ENCODE measurements at places on chromosomes 11 and 22.

DNA sequence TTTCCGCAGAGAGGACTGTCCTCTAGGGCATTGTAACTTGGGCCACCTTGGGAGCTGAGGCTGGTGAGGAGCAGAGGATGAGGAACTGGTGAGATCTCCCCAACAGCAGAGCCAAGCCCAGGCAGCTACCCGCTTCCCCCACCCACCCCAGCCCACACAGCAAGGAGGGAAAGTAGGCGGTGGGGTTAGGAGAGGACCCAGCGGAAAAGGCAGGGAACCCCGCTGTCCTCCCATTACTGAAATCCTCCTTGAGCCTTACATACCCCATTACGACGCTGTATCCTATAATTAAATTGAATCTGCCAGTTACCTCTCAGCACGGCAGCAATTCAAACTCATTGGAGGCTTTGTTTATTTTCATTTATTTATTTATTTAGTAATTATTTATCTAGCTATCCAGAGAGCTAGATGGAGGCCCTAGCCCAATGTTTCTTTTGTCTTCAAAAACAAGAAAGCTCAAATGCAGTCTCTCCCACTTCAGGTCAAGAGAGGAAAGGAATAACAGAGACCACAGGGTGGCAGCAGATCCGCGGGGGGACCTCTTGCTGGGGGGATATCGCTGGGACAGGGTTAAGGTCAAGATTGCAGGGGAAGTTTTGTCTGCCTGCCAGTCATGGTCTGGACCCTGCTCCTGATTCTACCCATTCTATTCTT is 218.0 kb downstream of the ST3GAL4 start:
- DNase-seq: no peak

- no peak for DNase-seq
These were observed 17.5 kb upstream of the TMEM184B start for GRCh38 chr22:38290347-38290746.

DNA sequence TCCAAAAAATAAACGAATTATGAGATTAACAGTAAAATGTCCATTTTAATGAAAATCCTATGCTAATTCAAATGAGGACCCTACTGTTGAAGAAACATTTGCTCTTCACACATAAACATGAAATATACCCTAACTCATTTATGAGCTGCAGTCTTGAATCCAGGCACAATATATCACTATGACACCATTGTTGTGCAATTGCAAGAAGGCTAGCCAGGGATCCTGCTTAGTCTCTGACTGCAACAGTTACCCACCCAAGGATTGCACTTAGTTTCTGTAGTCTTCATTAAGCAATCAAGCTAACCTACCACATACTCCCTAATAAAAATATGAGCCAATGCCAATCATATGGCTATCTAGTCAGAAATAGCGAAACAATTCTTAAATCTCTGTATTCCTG is 981.0 kb upstream of the FAT3 start:
- DNase-seq: no peak

- DNase-seq: no peak
These were observed 23.6 kb upstream of the TMA7B start for GRCh38 chr22:39936523-39937145.

- DNase-seq: no peak
These were observed 20.9 kb upstream of the MPPED1 start for GRCh38 chr22:43390872-43391271.

GRCh38 chr22:33579448-33580093 is 340.7 kb downstream of the LARGE1 start:
- DNase-seq: peak; percentile 76

DNA sequence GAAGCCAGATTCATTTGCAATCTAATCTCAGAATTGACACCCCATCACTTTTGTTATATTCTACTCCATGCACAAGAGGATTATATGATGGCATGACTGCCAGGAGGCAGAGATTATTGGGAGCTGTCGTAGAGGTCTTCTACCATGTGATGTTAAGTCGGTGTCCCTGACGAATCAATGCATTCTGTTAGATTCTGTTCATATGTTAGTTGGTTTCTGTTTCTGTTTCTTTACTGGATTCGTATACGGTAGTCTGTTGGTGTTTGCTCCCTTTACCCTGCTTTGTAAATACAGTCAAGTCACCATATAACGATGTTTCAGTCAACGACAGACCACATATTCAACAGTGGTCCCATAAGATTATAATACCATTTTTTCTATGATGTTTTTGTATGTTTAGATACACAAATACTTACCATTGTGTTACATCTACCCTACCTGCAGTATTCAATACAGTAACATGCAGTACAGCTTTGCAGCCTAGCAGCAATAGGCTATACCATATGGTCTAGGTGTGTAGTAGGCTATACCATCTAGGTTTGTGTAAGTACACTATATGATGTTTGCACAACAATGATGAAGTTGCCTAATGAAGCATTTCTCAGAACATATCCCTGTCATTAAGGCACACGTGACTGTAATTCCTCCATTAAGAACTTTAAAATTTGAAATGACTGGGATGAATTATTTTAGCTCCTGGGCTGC is 22.8 kb upstream of the RASSF10 start:
- no peak for DNase-seq

DNA sequence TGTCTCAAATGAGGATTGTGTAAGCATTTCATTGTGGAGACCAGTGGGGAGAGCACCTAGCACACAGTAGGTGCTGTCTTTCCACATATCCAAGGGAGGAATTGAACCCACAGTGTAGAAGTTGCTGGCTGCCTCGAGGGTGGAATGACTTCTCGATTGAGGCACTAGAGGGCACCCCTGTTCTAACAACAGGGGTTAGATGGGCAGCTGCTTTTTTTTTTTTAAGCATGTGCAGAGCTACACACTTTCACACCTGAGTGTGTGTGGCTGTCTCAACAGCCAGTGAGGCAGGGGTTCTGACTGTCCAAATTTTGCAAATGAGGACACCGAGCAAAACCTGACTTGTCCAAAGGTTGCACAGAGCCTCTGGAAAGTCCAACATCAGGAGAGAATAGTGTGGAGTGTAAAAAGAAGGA is 118.2 kb upstream of the CRYBB3 start:
- DNase-seq: peak; percentile 46

DNA sequence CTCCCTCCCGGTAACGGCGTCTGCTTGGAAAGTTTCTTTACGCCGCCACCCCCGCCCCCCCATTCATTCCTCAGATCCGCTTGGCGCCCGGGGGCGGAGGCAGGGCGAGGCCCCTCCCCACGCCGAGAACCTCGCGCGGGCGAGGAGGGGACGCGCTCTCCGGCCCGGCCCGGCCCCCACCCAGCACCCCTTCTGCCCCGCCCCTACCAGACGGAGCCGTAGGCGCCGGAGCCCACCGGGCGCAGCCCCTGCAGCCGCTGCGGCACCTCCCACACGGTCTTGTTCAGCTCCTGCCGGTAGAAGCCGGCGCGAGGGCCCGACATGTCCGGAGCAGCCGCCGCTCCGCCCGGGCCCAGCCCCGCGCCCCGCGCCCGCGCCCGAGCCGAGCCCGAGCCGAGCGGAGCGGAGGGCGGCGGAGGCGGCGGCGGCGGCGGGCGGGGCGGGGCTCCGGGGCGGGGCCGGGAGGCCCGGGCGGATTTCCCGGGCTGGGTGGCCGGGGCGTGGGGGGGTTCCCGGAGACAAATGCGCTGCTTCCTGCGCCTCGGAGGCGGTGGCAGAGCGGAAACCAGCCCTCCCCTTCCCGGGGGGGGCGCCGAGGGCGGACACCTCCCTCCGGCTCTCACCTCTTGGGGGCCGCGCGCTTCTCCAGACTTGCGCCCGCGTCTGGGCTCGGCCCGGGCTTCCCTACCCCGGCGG is at the start of gene MAPK11:
Gene MAPK11 (minus strand): TSS at position 411 of the 696 bp plus-strand sequence. CDS start 88 bp downstream, at position 323.
- DNase-seq: peak; percentile 44

- no peak for DNase-seq
These were observed 528.4 kb downstream of the TBC1D22A start for GRCh38 chr22:47290706-47291430.

DNA sequence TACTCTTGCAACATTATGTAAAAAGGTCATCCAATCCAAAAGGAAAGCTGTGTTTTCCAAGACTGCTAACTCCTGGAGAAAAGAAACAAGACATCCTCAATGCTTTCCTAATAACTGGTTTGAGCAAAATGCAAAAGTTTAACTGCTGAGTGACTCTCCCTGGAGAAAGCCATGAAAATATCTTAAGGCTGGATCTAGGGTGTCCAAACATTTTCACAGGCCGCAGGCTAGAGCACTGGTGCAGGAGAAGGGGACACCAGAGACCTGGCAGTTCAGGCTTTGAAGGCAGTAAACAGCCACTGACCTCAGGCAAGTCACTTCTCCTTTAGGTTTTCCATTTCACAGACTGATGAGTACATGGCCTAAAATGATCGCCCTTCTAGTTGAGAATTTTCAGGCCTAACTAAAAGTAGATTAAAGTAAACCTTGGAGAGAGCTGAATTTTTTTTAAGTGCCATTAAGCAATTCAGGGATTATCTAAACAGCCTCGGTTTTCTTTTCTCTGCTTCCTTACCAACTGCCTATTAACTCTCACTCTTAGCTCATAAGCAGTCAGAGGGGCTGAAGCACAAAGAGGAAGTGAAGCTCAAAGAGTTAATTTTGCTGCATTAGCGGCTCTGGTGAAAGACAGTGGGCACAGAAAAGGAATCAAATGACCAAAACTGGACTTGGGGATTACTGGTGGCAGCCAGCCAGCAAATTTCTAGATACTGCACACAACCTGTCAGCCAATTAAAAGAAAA is 2.3 kb downstream of the CHKA start:
- DNase-seq: no peak

DNA sequence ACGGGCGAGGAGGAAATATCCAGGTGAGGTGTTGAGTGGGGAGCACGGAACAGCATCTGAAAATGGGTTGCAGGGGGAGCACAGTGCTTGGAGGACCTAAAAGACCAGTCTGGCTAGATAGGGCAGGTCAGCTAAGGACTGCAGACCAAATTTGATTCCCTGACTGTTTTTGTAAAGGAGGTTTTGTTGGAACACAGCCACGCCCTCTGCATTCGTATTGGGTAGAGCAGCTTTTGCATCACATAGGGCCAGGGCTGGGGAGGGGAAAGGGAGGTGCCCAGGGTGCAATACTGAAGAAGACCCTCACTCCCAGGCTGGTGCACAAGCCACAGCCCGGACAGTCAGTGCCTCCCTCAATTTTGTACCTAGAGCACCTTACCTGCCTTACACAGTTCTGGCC is 286.8 kb downstream of the KIRREL3 start:
- no peak for DNase-seq

GRCh38 chr11:65555693-65556231 is 2.4 kb downstream of the LTBP3 start:
- DNase-seq: peak; percentile 94

DNA sequence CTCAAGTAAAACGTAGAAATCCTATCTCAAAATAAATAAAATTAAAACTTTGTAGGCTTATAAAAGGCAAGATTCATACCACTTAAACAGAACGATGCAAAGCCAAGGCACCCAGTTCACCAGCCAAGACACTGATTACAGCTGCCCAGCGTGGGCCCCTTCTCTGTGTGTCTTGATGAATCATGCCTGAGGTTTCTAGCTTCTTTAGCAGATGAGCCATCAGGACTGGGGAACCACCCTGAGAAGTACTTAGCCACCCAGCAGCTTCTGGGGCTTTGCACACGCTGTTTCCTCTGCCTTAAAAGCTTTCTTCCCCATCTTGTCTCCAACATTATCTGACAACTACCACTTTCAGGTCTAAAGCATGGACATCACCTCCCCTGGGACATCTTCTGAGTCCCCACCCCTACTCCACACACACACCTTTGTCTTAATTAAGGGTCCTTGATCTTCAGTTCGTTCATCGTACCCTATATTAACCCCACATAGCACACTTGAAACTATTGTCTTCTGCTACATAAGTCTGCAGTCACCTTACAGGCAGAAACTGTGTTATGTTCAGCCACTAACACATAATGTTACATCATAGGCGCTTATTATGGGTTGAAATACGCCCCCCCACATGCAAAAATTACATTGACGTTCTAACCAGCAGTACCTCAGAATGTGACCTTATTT is 8.7 kb upstream of the LAYN start:
- DNase-seq: peak; percentile 93

- DNase-seq: no peak
These were observed 98.5 kb upstream of the CSNK2A3 start for GRCh38 chr11:11451501-11452005.

DNA sequence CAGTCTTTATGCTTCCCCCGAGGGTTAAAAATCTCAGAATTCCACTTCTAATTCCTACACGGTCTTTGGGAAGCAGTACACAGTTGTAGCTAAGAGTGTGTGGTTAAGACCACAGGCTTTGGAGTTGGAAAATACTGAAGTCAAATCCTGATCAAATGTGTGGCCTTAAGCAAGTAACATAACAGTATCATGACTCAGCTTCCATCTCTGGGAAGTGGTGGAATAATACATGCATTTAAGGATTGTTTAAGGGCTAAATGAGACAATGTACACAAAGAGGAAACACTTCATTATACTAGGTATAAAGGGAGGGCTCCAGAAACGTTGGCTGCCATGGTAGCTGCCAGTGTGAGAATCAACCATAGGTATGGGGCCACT is 71.5 kb downstream of the FAT3 start:
- DNase-seq: peak; percentile 27

- no peak for DNase-seq
These were observed 416.3 kb downstream of the SHANK2 start for GRCh38 chr11:70836071-70836470.

DNA sequence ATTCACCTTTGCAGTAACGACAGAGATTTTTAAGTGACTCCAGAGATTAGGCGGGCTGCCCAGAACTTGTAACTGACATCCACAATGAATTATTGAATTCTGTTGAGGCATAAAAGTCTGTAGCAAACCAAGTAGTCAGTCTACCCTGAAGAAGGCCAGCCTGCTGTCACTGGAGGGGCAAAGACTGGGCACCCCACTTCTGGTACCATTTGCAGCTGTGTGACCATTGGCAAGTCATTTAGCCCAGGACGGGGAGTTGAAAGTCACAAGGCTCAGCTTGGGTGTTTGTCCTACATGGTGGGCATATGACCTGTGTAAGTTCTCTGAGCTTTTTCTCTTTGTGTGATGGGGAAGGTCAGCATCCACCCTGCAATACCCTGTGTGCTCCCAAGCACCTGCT is 119.4 kb downstream of the ARHGAP8 start:
- DNase-seq: no peak

GRCh38 chr11:38460429-38460828 is 1862.4 kb upstream of the RAG2 start:
- no peak for DNase-seq

- DNase-seq: no peak
These were observed 15.9 kb upstream of the FGF3 start for GRCh38 chr11:69834811-69835800.

DNA sequence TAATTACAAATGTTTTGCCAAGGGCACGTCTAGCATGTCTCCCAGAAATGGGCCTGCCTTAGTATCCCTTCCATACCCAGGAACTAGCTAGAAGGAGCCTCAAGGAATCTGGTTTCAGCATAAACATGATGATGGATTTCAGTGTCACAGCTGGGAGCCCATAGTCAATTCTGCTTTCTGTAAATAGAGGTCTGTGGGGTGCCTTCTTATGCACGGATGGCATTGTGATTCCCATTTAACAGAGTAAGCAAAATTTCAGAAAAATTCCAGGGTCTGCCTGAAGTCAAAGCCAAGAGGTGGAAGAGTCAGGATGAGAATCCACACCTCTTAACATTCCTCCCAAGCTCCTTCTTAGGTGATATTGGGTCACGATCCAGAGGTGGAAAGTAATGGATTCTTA is 12.1 kb downstream of the DUSP18 start:
- DNase-seq: no peak
